ENCODE measurements at places on chromosomes 6 and 20.

DNA sequence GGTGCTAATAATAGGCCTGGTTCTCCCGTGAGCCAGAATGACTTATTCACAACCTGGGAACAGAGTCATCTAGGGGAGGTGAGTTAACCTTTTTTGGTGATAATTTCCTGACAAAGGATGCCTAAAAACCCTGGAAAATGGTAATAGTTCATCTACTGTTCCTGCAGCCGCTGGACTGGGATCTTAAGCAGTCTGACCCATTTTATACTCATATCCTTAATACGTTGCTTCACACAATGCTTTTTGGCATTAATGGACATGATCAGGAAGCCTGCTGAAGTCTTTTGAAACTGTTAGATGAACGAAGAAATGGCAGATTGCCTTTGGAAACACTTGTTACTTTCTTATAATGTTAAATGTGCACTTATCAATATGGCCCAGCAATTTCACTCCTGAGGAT lies 81.9 kb upstream of the BMP2 start:
- DNase-seq, result no peak

GRCh38 chr20:35304956-35305355 lies 12.7 kb upstream of the FAM83C start:
- DNase-seq, result no peak

- DNase-seq, result no peak
Measured at GRCh38 chr20:21228511-21228910, 74.6 kb upstream of the XRN2 start.

DNA sequence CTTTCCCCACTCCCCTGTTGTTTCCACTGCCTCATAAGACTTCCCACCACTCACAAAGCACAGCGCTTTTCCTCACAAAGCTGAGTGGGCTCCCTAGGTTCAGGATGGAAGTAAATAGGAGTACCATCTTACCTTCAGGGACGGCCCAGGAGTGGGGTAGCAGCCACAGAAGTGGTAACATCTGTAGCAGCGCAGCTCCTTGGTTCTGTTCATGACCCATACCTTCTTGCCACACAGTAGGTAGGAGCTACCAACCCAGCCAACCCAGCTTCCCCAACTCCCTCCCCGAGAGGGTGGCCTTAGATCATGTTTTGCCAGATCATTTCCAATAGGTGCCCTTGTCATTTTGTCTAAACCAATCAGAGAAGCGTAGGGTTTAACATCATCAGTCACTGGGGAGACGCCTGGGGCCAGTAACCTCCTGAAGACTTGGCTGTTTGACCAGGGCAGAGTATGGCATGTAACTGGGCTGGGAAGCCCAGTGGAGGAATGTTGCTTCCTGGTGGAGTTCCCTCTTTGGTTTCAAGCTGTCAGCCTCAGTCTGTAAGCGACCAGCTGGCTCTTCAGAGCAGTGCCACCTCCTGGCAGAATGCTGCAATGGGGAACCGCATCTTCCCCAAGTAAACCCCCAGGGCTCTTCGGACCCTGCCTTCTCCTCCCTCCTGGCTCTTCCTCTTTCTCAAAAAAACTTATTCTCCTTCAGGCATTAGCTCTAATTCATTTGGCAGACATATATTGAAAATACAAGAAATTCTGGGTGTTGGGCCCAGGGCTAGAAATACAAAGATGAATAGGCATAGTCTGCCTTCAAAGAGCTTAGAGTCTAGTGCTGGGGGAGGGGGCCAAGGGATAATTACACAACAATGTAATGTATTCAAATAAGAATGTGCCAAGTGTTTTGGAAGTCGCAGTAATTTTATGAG lies at the start of gene HLA-DMA:
Gene HLA-DMA (minus strand): TSS at position 281 of the 923 bp plus-strand sequence. CDS start 61 bp downstream, at position 220.
- peak; percentile 87 for DNase-seq

- DNase-seq, result no peak
Measured at GRCh38 chr6:148307405-148307804, 35.2 kb upstream of the SASH1 start.

DNA sequence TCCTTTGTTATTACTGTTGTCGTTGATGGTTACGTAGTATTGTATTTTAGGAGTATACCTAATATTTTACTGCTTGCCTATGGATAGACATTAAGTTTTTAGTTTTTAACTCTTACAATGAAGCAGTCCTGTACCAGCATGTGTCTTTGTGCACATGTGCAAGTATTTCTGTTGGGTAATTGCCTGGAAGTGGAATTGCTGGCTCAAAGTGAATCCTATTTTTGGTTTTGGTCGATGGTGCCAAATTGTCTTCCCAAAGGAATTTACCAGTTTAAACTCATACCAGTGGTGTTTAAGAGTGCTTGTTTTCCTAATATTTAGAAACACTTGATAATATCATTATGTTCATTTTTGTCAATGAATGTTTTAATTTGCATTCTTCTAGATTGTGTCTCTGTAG lies 75.5 kb downstream of the ANKS1A start:
- DNase-seq, result no peak

GRCh38 chr6:12012558-12013306 lies 620 bp downstream of the HIVEP1 start:
- peak; percentile 83 for DNase-seq

DNA sequence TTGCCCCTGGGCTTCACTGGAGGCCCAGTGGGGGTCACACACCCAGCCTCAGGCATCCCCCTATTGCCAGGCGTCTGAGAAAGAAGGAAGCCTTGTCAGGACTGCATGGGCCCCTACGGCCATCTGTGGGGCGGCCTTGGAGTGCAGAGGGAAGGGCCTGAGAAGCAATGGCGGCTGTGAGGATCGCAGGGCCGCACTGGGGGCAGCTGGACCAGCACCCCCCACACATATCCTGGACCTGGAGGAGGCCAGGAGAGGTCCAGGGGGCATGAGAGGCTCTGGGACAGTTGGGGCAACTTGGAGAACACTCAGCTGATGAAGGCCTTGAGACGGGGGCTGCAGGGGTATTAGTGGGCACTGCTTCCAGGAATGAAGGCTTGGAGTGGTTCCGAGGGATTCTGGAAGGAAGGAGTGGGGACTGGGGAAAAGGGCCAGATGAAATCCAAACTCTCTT lies 16.5 kb downstream of the MDFI start:
- no peak for DNase-seq

GRCh38 chr20:11436113-11436905 lies 481.4 kb upstream of the BTBD3 start:
- DNase-seq, result no peak

DNA sequence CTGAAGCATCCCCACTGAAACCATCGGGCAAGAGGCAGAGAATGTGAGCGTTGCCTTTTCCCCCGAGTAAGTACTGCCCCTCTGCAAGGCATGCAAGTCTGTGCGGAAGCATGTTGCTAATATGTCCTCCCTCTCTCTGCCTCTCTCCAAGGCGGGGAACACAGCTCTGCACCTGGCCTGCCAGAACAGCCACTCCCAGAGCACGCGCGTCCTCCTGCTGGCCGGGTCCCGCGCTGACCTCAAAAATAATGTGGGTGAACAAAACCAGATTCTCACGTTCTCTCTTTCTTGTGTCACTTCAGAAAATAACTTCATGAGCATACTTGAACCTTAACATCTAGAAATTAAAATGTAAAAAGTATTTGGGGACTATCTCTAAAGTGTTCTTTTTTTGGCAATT lies 26.4 kb downstream of the LYRM2 start:
- no peak for DNase-seq

DNA sequence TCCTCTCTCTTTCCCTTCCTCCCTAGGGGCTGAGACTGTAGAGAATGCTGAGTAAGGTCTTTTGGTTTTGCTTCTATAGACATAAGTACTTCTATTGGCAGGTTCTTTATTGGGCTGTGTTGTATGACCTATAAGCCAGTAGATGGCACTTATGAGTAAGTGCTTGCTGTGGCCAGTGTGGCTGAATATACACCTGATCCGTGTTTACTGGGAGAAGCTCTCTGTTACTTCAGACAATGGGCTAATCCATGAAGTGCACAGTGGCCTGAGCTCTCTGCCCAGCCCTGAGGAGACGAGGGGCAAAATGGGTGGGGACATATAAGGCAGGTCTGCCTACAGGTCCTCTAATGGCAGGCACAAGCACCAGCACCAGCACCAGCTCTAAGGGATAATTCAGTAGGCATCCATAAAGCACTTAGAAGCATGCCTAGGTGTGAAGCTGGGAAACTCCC lies 610.3 kb downstream of the RNF144B start:
- peak; percentile 48 for DNase-seq

GRCh38 chr6:75892384-75892783 lies 143.3 kb downstream of the MYO6 start:
- no peak for DNase-seq
